HT-29 (cell line): ENCODE measurements at places on chromosomes 12 and 14.

DNA sequence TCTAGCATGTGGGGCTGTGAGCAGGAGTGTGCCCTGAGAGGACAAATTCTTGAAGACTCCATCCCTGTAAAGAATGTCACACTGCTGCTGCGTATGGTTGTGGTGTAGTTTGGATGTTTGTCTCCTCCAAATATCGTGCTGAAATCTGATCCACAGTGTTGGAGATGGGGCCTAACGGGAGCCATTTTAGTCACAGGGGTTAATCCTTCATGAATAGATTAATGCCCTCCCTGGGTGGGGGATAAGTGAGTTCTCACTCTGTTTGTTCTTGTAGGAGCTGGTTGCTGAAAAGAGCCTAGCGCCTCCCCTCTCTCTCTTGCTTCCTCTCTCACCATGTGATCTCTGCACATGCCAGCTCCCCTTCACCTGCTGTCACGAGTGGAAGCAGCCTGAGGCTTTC lies 94.5 kb upstream of the VASH1 start:
- no peak for DNase-seq

GRCh38 chr12:21815306-21816062 lies 41.0 kb upstream of the KCNJ8 start:
- DNase-seq: no peak

GRCh38 chr12:58159941-58160340 lies 218.6 kb downstream of the ATP23 start:
- DNase-seq: no peak

GRCh38 chr12:23760495-23760894 lies 189.0 kb downstream of the SOX5 start:
- DNase-seq: no peak

DNA sequence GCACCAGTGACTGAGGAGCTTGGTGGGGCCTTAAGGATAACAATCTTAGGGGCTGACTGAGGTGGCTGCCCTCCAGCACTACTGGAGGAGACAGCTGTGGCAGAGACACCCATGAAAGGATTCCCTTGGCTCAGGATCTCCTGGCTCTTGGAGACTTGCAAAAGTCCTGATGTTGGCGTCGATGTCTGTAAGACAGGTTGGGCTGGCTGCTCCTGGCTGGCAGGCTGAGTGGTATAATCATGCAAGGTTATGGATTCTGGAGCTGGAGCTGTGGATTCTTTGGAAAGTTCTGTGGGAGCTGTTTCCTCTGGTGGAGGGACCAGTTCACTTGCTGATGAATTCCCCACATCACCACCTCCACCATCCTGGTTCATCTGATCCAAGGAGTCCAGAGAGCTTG lies 24.8 kb downstream of the CHD8 start:
- no peak for DNase-seq

DNA sequence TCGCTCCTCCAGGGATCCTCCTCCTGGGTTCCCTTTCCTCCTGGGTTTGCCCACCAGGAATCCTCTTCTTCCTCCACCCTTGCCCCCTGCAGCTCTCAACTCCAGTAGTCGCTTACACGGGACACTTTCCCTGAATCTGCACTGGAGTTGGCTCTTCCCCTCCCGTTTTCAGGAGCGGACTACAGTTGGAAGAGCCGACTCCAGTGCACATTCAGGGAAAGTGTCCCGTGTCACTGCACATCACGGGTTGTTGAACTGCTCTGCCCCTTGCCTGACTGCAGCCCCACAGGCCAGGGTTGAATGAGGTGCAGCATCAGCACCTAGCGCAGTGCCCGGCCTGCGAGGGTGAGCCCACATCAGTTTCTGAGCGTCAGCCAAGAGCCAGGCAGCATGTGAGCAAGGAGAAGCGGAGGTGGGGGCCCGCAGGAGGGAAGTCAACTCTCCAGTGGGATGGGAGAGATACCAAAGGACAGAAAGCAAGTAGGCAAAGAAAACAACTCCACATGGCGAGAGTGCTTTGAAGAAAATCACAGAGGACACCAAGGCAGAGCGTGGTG lies 13.1 kb downstream of the RAPGEF3 start:
- DNase-seq: no peak

- DNase-seq: no peak
Measured at GRCh38 chr14:69354383-69355153, 43.5 kb downstream of the ERH start.

GRCh38 chr14:93999573-93999972 lies 2.5 kb downstream of the CCDC197 start:
- DNase-seq: no peak

- DNase-seq: no peak
Measured at GRCh38 chr12:49923880-49924556, 20.3 kb upstream of the FAIM2 start.

GRCh38 chr14:103378038-103378854 lies 7.0 kb upstream of the MARK3 start:
- DNase-seq: no peak

DNA sequence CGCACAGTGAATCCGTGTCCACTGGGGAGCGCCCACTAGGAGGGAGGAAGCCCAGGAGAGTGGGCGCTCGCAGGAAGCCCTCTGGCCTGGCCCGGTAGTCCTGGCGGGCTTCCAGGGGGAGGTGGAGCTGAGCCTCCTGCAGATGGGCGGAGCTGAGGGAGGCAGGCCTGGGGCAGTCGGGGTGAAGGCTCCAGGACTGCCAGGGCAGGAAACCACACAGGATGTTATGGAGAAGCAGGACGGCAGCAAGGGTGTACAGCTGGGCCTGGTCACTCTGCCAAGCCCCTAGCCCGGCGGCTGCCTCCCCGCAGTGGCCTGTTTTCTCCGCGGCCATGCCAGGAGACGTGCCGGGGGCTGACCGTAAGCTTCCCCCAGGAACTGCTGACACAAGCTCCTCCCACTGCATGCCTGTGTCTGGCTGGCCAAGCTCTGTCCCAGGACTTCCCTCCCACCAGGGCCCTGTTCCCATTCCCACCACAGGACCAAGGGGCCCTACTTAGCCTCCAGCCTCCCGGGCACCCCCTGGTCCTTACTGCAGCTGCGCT lies 143.4 kb upstream of the C14orf180 start:
- DNase-seq: peak; percentile 4

- no peak for DNase-seq
Measured at GRCh38 chr12:26425587-26426260, 230.4 kb downstream of the SSPN start.

GRCh38 chr12:57615637-57616036 lies 4.4 kb downstream of the ARHGEF25 start:
- DNase-seq: no peak
